ENCODE measurements at places on chromosomes 16 and 17.

DNA sequence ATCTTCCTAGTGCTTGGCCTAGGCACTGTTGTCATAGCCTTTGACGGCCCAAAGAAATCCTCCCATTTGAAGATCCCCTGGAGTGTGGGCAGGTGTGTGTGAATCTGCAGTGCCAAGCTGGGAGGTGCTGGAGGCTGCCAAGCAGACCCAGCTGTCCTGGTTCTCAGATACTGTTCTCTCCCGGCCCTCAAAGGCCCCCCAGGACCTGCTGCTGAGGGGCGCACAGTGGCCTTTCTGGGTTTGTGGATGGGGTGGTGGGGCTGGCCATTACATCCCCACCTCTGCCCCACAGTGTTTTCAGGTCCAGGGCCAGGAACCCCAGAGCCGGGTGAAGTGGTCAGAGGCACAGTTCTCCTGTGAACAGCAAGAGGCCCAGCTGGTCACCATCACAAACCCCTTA, 60.5 kb downstream of the MRC2 start:
- no peak for DNase-seq

- DNase-seq = no peak
These were observed 35.6 kb downstream of the TUBD1 start for GRCh38 chr17:59856859-59857794.

DNA sequence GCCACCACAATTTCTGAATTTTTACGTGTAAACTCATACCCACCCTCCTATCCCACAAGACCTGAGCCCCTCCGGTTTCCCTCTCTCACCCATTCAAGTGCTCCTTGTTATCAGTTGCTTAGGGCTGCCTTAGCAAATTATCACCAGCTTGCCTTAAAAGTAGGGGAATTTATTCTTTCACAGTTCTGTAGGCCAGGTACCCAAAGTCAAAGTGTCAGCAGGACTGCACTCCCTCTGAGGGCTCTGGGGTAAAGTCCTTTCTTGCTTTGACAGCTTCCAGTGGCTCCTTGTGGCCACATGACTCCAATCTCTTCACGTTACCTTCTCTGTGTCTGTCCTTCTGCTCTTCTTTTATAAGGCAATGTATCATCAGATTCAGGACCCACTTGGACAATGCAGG, 7.9 kb upstream of the TMEM220 start:
- no peak for DNase-seq

DNA sequence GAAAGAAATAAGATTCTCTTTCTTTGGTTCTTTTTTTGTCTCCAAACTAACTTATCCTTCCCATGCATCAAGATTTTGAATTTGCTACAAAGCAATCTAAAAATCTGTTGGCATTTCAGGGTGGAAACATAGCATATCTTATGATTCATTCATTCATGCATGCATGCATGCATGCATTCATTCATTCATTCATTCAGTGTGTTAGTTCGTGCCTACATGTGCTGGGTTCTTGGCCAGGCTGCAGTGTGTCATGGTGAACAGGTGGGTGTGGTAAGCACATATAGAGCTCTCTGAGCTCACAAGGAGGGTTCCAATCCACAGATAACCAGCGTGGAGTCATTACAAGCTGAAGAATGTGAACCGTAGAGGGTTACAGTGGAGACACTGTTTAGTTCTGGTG, 410.4 kb downstream of the CPPED1 start:
- no peak for DNase-seq

- DNase-seq = no peak
These were observed 8.9 kb downstream of the RHBDF2 start for GRCh38 chr17:76492123-76492988.

GRCh38 chr17:39782481-39782880, 44.7 kb downstream of the GRB7 start:
- DNase-seq = peak; percentile 3

GRCh38 chr17:63274146-63274545, 172.0 kb downstream of the CYB561 start:
- no peak for DNase-seq

DNA sequence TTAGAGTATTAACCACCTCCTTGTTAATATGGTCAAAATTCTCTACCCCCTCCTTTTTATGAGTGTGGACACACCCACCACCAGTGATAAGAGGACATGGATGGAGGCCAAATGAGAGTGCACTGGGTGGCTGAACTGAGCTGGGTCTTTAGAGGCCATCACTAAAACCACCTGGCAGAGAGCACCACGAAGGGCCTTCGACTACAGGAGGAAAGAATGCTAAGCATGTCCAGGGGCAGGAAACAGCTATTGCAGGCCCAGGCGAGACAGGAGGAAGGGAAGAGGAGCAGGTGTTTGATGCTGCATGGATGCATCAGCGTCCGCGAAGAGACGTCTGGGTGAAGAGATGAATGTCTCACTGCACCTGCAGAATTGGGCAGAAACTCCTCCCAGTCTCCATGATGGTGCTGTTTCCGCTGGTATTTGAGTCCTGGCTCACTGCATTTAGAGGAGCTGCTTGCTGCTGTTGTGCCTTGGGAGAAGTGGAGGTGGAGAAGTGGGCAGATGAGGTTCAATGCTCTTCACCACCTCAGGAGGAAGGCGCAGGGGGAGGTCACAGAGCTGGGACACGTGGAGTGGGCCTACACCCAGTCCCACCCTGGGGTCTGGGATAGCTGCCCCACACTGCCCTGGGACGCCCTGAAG, 33.2 kb downstream of the SPHK1 start:
- DNase-seq = no peak

DNA sequence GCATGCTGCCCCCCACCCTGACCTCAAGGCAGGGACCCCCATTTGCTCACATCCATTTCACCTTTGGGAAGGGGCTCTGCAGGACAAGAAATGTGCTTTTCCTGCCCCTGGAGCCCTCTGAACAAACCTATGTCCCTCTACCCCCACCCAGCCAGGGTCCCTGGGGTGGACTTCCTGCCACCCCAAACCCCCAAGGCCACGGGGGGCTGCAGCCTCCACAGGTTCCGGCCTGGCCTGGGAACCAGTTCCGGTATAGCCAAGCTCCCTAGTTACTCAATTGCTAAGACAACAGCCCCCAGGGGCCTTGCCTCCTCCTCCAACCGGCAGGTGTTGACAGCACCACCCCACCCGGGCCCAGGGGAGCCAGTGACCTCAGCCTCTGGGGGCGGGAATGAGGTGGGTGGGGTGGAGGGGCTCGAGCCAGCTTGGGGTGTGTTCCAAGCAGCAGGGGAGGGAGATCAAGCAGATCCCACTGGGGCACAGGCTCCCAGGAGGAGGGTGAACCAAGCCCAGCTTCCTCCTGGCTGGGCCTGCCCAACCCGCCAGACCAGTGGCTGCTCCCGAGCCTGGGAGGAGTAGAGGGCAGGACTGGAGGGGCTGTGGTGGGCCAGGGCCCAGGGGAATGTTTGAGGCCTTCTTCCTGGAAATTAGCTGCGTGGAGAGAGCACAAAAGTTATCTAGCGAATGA, 6.6 kb downstream of the PNMT start:
- DNase-seq = no peak

DNA sequence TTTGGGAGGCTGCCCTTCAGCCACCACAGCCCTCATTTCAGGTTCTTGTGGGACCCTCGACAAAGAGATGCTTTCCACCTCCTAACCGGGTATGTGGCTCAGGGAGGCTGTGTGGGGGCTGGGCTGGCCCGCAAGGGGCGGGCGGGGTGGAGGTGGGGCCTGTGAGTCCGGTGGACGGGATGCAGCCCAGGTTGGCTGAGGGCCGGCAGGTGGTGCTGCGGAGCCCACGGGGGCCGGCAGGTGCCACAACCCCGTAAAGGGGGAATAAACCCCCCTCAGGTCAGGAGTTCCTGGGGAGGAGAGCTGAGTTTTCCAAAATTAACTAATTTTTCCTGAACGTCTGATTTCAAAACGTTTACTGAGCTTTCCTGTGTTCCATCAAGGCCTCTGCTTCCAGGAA, 4.9 kb upstream of the CIAO3 start:
- no peak for DNase-seq

DNA sequence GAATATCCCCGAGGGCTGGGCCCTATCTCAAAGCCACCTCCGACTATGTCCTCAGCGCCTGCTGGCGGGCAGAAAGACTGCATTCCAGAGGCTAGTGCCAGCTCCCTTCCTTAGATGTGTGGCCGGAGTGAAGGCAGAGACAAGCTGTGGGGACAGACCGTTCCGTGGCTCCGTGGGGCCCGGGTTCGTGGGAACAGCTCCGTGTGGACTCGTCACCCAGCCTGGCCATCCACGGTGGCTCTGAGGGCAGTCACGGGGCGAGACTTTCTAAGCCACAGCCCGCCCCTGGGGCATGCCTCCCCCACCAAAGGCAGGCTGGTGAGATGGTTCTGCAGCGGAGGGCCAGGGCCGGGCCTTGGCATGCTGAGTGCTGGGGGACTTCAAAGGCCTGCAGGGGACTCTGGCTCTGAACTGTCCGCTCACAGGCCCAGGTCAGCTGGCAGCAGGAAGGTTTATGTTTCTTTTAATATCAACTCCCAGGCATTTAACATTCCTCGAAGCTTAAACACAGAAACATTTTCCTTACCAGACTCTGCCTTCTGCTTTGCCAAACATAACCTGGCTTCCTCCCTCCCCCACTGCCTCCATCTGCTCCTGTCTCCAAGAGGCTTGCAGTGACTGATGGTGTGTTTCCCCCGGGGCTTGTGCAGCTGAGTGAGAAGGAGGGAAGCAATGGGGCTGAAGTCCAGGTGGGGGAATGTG, 50.4 kb downstream of the TIMM22 start:
- peak; percentile 35 for DNase-seq

GRCh38 chr16:4987580-4988374, 29.6 kb downstream of the SEC14L5 start:
- no peak for DNase-seq

DNA sequence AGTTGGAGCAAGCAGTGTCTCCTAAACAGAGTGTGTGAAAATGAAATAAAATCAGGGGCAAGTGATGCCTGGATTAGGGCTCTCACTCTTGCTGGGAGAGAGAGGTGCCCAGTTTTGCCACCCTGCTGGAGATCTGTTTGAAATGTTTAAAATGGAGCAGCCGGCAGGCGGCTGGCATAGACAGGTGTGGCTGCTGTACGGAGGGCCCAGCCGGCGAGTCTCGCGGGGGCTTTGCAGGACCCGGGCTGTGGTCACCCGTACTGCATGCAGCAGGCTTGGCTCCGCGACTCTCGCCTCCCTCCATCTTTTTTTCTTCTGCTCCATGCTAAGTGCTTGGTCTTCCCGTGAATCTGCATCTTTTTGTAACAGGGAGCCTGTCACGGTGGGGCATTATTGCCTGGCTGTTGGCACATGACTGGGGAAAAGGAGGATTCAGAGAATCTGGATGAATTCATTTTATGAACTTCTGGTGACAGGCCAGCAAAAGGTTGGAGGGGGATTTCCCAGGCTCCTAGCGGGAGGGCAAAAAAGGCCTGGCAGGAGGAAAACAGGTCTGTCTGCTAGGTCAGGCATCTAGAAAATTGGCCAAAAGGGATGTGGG, 1.8 kb downstream of the ZNRF1 start:
- DNase-seq = peak; percentile 42

DNA sequence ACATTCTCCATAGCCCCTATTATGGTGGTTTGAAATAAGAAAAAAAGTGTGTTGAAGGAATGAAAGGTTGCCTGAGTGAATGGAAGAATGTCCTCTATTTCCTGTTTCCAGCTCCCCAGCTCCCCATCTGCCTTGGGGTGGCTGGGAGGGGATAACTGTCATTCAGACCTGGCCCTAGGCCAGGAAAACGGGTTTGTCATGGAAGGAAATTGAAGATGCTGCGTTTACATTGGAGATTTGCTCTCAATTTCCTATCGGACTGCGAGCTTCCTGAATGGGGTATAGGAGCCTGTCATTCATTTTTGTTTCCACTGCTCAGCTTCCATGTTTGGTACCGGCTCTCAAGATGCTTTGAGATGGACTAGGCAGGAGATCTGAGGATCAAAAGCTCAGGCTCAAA, 2.2 kb upstream of the FZD2 start:
- DNase-seq = no peak

DNA sequence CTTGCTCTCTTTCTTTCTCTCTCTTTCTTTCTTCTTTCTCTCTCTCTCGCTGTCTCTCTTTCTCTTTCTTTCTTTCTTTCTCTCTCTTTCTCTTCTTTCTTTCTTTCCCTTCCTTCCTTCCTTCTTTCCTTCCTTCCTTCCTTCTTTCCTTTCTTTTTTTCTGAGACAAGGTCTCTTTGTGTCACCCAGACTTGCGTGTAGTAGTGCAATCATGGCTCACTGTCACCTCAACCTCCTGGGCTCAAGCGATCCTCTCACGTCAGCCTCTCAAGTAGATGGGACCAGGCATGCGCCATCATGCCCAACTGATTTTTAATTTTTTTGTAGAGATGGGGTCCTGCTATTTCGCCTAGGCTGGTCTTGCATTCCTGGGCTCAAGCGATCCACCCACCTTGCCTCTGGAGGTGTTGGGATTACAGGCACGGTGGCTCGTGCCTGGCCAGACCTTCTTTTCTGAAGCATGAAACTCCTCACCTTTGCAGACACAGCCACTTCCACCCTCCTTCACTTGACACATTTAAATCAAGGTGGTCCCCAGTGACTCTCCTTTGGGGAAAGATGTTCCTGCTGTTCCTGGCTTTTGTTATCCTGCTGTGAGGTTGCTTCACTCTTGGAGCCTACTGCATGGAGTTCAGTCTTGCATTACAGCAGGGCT, 26.8 kb upstream of the NKD1 start:
- DNase-seq = no peak

DNA sequence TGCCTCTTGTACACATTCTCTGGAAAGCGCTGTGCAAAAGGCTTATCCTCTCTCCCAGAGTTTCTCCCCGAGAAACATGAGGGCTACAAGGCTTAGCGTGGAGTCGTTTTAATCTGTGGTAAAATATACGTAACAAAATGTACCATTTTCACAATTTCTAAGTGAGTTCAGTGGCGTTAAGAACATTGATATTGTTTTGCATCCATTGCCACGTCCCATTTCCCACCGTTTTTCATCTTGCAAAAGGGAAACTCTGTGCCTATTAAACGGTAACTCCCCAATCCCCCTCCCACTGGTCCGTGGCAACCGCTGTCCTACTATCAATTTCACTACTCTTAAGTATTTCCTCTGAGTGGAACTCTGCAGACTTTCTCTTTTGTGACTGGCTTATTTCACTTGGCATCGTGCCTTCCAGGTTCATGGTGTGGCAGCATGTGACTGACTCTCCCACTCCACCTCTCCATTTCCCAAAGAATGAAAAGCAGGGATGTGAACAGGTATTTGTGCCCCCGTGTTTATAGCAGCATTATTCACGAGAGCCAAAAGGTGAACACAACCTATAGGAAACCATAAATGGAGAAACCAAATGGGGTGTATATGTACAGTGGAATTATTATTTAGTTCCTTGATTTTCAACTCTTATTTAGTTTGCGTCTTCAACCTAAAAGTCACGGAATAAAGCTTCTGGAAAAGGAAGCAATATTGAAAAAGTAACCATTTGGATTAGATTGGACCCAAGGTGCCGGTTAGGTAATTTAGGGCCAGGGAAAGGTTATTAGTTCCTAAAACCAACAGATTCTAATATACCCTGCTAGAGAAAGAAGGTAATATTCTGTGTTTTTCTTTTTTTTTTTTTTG, 1.1 kb upstream of the USP32 start:
- peak; percentile 80 for DNase-seq

DNA sequence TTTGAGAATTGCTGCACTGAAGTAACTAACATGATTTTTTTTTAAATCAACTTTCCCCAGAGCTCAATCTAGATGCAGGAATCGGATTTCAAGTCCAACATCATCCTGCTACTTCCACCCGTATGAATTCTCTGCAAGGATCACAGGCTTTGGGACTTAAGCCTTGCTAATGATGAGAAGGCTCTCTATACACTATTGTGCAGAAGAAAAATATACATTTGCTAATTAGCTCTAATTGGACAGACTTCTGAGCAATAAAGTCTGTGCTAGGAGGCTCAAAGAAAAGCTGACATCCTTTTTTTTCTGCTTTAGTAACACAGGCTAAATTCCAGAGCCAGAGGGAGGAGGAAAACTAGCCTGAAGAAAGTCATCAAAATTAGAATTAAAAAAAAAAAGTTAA, 433.6 kb downstream of the PMP22 start:
- no peak for DNase-seq

All from endothelial cell of umbilical vein (primary cell).